ENCODE measurements at places on chromosomes 7 and 10.

GRCh38 chr10:65365878-65366277, 1560.0 kb upstream of the LRRTM3 start:
- no peak for DNase-seq

DNA sequence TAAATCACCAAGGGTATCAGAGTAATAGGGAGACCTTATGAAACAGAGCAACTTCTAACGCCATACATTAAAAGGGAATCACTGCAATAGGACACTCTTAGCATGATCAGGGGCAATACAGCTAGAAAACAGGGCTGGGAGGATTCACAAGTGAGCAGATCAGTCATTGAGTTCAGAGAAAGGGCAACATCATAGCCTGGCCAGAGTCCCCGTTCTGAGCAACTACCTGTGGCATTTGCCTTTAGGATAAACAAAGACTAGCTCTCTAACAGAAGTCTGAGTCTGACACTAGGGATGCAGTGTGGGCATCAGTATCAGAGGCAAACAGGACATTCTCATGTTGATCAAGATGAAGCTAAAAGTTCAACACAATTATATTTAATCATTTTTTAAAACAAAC, 297.9 kb downstream of the DGKB start:
- DNase-seq: no peak

GRCh38 chr7:43439631-43440401, 143.1 kb upstream of the STK17A start:
- DNase-seq: no peak

- DNase-seq: no peak
Observed at GRCh38 chr7:17844514-17845196, 95.6 kb downstream of the SNX13 start.

- DNase-seq: no peak
Observed at GRCh38 chr7:157658851-157659412, 322.1 kb downstream of the DNAJB6 start.

DNA sequence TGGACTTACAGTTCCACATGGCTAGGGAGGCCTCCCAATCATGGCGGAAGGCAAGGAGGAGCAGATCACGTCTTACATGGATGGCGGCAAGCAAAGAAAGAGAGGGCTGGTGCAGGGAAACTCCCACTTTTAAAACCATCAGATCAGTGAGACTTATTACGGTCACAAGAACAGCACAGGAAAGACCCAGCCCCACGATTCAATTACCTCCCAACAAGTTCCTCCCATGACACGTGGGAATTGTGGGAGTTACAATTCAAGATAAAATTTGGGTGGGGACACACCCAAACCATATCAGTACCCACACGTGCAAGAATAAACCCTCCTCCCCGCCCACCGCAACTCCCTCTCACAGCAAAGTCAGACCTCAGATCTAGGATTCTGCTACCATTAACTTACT, 4.5 kb upstream of the AIFM2 start:
- DNase-seq: no peak

Measured in anterior cingulate cortex (tissue), 58 donors.